ENCODE measurements at places on chromosomes 12 and 14. TPM values are rescaled to one million over a fixed set of nuclear protein-coding genes. Genes with fewer than 3 reads are reported as not detected.
A peak's percentile ranks its signal among the peaks of the same experiment; 100 is the strongest.

DNA sequence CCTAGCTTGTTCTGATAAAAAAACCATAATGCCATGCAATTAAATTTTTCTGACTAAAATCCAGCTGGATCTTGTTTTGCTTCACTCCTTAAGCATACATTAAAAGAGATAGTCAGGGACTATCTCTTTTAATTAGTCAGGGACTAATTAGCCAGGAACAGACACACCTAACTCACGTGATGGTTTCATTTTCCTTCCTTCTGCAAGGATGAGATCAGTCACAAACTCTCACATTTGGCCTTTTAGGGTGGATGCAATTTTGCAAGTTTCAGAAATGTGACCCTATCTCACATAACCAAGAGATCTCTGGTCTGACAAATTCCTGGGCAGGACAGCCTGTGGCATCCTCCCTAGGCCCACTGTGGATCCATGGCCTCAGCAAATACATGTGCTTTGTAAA lies 62.4 kb downstream of the SETD3 start:
- no peak for DNase-seq

The PTPRB gene
- 122 TPM for total RNA-seq

The GNG2 gene
- total RNA-seq, result 144 TPM

The GPR135 gene
- total RNA-seq, result 8.3 TPM

DNA sequence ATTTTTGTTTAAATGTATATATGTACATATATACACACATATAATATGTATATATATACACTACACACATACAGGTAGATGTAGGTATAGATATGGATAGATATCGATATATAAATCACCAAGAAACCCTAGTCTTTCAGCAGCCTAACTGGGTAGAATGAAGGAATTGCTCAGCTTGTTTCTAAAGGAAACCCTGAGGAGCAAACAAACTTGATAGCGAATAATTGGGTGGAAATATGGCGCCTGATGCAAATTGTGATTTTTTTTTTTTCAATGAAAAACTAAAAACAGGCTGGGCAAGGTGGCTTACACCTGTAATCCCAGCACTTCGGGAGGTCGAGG lies 254 bp upstream of the CCDC177 start:
- DNase-seq, result no peak

DNA sequence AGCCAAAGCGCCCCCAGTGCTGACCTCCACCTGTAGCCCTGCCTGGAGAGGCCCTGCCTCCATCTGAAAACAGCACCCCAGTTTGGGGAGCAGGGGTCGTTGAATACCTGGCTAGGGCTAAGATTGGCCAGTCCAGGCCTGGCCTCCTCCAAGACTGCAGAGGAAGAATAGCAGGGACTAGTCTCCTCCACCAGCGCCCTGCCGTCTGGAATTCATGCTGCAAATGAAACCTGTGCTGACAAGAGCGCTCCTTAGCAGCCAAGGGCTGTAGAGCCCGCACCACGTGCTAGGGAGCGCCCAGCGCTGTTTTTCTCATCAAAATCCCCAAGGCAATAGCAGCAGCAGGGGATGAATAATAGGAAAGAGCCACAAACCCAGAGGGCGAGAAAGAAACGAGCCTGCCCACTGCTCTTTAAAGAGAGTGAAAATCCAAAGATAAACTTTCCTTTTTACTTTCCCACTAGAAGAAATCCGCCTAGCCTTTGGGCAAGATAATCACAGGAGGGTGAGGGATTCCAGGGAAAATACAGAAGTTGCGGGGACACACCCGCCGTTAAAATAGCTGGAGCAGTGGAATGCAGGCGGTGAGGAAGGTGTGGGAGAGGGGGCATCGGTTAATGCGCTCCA lies 3.3 kb downstream of the COL2A1 start:
- DNase-seq, result peak; percentile 56

DNA sequence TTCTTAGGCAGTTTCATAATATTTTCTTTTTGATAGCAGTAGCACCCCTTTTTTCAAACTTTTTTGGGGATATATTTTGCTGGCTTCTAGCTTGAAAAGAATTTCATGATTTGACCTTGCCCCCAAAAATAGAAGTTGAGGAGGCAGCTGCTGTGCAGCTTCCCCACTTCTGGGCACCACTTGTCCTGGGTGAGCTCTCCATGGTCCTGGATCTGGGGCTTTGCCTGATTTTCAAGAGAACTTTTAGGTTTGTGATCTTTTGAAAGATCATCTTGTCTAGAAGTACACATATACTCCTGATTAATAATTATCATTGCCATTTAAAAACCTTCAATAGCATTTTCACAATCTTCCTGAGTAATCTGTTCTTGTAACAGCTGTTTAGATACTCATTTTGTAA lies 271.6 kb downstream of the NPAS3 start:
- DNase-seq, result no peak

The KRT4 gene
- total RNA-seq, result not detected

The MYO1H gene
- total RNA-seq, result not detected
